Neural crest cell (in vitro differentiated cells): ENCODE measurements at places on chromosomes 12 and 14. TPM values are rescaled to one million over a fixed set of nuclear protein-coding genes. Genes with fewer than 3 reads are reported as not detected.

- no peak for DNase-seq
Observed at GRCh38 chr14:93040443-93040842, 75.3 kb downstream of the ITPK1 start.

DNA sequence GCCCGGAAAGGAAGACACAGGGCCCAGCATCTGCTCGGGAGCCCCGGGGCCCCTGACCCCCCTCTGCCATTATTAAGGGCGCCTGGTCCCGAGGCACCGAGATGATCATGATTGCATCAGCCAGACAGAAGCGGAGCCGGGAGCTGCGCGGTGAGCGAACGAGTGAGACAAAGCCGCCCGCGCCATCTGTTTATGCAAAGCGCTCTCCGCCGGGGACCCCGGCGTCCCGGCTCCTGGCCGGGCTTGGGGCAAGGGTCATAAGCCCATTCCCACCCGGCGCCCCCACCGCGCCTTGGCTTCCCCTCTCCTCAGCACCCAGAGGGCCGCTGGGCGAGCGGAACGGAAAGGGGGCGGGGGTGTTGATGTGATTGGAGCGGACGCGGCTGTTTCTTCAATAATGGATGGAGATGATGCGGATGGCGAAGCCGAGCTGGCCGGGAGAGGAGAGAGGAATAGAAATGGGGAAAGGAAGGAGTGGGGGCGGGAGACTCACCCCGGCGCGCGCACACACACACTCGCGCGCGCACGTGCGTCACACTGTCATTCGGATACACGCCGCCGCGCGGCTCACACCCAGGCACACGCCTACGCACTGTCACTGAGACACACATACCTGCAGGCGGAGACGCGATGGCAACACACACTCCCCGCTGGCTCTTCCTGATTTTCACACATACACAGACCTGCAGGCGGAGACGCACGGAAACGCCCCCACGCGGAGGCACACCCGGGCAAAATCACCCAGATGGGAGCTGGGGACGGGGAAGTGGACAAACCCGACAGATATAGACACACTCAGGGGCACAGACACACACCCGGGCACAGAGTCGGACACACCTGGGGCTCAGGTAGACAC is 10.7 kb downstream of the STAC3 start:
- no peak for DNase-seq

The ANKRD33 gene
- not detected in 2 replicates for total RNA-seq

DNA sequence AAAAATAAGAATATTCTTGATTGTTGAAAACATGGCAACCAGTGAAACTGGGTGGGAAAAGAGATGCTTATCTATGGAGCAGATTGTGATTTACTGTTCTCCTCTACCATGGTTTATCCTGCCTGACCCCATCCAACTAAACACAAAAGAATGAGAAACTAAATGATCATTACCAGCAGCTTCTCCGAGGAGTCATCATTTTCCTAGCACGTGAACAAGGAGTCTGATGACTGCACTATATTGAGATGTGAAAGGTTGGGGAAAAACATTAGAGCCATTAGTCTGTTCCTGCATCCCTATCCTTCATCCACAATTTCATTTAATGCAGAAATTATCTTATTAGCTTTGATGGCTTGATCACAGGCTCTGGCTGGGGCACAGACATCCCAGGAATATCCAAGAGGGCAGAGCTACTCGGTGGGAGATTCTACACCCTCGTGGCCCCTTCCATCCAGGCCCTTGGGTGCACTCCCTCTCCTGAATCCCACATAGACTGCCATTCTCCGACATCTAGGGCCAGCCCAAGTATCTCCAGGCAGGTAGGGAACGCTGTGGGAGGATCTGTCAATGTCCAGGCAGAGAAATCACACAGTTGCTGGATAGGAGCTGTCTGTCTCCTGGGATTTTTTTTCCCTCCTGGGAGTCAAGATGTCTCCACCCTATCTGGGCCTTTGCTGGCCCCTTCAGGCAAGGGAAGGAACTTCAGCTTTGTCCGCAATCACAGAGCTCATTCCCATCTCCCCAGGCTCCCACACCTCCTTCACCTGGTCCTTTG is 43.3 kb upstream of the DHRS4 start:
- peak; percentile 50 for DNase-seq

GRCh38 chr12:78086553-78087362 is 256.1 kb downstream of the NAV3 start:
- DNase-seq = no peak

DNA sequence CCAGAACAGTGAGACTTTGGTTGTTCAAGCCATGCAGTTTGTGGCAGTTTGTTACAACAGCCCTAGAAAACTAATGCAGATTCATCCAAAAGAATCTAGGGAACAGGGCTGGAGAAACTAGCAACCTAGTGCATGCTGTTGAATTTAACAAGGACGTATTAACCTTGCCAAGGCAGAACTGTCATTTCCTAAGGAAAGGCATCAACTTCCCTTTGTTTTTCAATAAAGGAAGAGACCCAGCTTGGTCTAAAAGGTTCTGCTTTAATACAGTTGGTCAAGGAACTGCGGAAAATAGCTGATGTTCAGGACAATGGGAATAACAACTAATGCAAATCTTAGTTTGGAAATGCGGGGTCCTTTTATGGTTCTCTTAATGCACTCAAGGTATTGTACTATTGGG is 11.5 kb downstream of the AK7 start:
- no peak for DNase-seq

The TEAD4 gene
- total RNA-seq = 28.6 and 30.9 TPM in 2 replicates

DNA sequence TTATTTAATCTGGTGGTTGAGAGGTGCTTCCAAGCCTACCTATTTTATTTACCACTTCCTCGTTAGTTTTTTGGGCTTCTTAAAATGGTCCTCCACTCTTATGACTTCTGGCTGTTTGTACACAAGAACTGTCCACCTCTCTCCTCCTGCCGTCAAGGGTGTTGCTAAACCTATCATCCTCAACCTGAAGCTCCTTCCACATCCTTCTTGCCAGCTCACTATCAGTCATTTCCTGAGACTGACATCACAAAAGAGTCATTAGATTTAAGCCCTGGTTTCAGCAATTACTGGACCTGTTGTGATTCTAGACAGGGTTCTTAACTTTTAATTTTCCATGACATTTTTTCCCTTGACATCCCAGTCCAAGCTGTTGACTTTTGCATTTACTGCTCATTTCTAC is 91.9 kb downstream of the BICD1 start:
- DNase-seq = no peak

DNA sequence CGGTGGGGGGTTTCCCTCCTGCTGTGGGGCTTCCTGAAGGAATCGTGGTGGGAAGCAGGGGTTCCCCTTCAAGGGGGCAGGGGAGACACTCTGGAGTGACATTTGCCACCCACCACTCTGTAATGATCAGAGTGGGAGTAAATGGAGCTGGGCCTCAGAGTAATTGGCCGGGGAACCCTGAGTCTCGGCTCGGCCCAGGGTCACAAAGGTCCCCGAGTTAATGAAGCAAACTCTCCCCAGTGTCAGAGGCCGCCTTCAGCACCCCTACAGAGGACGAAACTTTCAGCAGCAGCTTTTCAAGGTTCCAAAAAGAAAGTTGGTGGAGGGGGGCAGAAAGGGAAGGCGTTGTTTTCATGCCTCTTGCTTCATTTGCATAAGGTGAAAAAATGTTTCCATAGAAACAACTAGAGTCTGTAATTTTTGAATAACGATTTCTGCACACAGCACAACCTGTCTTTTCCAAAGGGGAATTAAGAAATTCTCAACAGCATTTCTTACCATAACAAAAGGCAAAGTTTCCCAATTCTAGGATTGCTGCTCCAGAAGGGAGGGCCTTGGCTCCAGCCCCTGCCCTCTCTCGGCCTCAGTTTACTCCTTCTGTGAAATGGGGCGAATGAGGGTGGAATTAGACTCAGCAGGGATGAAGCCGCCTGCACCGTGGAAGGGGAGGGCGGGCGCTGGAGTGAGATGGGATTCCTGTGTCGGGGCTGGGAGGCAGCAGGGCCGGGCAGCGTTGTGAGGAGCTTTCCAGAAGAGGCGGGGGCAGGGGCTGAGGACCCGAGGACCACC is 67.0 kb upstream of the BEGAIN start:
- DNase-seq = no peak

- no peak for DNase-seq
Observed at GRCh38 chr14:89504602-89505313, 87.7 kb upstream of the FOXN3 start.

DNA sequence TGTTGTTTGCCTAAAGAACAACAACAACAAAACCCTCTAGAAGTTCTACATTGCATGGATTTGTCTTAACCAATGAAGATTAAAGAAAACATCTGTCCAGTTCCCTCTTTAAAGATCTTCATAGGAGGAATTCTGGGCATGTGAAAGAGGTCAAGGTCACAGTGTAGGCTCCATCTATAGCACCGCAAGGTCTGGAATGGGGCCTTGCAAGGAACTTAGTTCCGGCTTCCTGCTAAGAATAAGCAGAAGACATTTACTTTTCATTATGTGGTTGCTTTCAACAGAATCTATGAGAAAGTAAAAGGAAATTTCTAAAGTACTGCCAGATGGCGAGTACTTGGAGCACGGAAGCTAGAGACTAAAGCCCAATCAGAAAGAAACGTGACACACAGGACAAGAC is 57.2 kb upstream of the GNPNAT1 start:
- DNase-seq = no peak

GRCh38 chr12:67893022-67893580 is 96.1 kb upstream of the IFNG-AS1 start:
- no peak for DNase-seq

DNA sequence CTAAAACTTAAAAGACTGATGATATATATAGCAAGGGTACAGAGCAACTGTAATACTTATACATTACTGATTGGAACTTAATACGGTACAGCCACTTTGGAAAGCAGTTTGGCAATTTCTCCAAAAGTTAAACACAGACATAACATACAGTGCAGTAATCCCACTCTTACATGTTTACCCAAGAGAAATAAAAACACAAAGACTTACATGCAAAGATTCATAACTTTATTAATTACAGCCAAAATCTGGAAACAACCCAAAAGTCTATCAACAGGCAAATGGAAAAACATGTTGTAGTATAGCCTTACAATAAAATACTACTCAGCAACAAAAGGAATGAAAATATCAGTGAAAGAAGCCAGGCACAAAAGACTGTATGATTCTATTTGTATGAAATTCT is 84.6 kb downstream of the GARIN6 start:
- DNase-seq = no peak

DNA sequence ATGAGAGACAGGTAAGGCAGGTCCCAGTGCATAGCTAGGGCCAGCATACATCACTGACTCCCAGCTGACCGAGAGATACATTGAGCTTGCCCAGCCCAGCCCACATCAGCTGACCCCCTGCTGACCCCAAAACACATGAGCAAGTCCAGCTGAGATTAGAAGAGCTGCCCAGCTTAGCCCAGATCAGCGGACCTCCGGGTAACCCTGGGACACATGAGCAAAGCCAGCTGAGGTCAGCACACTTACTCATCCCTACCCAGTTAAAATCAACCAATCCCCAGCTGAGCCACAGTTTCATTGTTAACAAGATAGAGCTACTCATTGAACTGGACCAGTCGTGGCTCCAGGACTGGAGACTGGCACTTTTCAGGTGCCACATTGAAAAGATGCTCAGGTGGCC is 21.8 kb upstream of the FBXO34 start:
- DNase-seq = no peak

DNA sequence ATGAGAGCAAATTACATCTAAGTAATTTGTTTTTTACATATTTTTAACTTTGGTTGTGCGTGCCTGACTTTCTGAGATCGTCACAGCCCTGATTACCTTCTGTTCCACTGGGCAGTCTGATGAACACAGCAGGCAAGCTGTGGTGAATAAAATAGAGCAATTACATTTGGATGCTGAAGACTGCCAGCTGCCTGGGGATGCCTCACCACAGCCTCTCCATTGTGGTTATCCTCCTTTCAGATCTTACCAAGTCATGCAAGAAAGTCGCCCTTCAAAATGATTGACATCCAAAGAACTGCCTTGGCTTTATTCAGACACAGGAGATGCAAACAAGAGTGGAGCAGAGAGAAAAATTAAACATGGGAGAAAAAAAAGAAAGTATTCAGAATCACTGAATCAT is 456.6 kb upstream of the TMPO start:
- DNase-seq = no peak

GRCh38 chr12:15772405-15773018 is 16.7 kb downstream of the EPS8 start:
- no peak for DNase-seq

The CLEC1B gene
- total RNA-seq = not detected in 2 replicates

- no peak for DNase-seq
Observed at GRCh38 chr14:89889626-89890025, 64.9 kb downstream of the EFCAB11 start.

The SLC6A15 gene
- 2.8 and 3.2 TPM in 2 replicates for total RNA-seq

- DNase-seq = no peak
Observed at GRCh38 chr12:1799882-1800400, 20.4 kb upstream of the LRTM2 start.

The CMA1 gene
- total RNA-seq = not detected in 2 replicates

DNA sequence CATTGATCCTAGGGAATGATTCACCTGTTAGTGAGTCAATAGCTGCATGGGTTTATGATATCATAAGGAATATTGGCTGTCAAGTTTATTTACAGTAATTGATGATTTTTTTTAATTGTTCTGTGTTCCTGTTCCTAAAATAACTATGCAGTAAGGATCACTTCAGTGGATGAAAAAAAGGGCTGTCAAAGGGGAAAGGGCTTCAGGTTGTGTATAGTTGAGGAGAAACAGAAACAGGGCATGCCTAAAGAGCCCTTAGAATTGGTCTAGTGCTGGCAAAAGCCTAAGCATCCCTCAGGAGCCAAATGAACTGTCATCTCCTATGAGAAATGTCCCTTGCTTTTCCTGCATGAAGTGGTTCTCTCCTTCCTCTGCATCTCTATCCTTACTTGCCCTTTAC is 444.9 kb downstream of the RMST start:
- DNase-seq = no peak

GRCh38 chr12:65586796-65587195 is 237.5 kb upstream of the HMGA2 start:
- no peak for DNase-seq

DNA sequence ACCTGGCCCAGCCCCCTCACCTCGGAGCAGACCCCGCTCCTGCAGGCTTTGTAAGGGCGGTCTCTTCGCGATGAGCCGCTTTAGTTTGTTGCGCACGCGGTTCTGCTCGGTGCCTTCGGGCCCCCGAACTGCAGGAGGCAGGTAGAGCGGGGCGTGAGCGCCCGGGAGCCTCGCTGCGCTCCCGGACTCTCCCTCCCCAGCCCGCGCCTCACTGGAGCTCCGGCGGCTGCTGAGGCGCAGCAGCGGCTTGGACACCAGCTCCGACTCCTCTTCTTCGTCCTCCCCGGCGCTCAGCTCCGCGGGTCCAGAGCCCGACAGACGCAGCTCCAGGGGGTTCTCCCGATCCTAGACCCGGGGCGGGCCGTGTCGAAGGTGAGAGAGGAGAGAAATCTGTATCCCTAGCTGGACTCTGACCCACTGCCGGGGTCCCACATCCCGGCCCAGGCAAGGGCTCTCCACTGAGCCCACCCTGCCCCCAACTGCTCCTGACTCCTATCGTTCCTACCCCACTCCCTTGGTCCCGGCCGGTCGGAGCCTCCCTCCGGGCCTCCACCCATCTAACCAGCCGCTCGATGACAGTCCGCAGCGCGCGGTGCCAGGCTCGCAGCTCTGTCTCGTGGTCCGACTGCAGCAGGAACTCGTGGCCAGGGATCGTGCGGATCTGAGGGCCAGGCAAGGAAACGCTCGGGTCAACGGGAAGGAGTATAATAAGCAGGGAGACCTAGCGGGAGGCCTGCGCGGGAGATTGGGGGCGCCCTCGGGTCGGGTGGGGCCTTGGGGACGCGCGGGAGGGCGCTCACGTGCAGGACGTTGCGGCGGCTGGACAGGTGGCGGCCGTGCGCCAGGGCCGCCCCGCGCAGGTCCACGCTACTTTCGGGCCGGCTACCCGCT is 4.2 kb downstream of the ARHGAP9 start:
- DNase-seq = no peak
